ENCODE measurements at places on chromosomes 16 and 17.

GRCh38 chr16:11562941-11563340, 23.8 kb downstream of the LITAF start:
- DNase-seq = no peak

DNA sequence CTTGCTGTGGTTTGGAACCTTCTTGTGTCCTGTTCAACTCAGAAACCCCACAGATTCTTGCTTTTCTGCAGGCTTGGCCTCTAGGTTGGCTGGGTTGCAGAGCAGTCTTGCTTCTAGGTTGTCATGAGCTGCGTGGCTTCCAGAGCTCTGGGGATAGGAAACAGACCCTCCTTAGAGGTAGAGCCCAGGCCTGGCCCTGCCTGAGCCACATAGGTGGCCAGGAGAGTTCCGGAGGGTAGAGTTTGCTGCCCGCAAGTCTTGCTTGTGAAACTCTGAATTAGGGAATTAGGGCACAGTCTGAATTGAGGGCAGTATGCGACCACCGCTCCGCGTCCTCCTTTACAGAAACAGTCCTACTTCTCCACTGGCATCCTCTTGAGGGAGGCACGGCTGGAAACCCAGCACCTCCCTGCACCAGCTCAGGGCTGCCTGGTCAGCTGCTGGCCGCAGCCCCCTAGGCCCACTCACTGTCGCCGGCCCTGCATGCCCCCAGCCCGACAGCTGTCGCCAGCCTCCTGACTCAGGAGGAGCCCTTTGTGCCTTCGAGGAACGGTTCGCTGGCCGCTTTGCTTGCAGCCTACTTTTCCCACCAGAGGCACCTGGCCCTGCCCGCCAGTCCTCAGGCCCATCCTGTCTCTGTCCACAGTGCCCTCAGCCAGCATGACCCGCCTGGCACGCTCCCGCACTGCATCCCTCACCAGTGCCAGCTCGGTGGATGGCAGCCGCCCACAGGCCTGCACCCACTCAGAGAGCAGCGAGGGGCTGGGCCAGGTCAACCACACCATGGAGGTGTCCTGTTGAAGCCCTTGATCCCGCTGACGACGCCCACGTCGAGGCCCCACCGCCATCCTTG, 4.3 kb upstream of the SETD6 start:
- no peak for DNase-seq

DNA sequence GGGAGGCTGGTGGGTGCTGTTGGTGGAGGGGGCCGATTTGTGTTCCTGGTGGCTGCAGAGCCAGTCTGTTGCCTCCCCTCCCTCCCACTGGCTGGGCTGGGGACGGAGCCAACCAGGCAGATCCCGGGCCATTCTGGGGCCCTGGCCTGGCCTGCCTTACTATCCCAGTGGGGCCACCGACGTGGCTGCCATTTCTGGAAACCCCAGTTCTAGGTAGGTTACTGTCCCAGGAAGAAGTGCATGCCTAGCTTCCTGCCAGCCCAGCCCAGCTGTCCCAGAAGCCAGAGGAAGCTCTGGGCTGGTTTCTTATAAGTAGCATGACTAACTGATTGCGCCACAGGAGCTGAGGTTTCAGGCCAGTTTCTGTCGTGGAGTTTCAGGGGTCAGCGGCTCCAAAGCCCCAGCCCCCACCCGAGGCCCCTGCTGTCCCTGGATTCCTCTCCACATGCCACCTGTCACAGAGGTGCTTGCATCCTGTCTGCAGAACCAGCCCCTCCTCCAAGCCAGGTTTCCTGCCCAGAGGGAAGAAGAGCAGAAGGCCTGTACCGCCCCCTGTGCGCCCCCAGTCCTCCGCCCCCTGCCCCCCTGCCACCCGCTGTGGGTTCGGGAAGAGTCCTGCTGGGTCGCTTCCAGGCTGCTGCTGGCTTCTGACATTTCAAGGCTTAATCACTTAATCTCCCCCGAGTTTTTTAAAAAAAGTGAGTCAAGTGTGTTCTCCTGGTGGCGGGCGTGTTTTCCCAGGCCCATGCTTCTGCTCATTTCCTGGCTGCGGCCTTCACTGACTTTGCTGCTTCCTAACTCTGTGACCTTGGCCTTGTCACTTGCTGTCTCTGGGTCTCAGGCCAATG, 13.2 kb downstream of the IL4R start:
- peak; percentile 85 for DNase-seq

DNA sequence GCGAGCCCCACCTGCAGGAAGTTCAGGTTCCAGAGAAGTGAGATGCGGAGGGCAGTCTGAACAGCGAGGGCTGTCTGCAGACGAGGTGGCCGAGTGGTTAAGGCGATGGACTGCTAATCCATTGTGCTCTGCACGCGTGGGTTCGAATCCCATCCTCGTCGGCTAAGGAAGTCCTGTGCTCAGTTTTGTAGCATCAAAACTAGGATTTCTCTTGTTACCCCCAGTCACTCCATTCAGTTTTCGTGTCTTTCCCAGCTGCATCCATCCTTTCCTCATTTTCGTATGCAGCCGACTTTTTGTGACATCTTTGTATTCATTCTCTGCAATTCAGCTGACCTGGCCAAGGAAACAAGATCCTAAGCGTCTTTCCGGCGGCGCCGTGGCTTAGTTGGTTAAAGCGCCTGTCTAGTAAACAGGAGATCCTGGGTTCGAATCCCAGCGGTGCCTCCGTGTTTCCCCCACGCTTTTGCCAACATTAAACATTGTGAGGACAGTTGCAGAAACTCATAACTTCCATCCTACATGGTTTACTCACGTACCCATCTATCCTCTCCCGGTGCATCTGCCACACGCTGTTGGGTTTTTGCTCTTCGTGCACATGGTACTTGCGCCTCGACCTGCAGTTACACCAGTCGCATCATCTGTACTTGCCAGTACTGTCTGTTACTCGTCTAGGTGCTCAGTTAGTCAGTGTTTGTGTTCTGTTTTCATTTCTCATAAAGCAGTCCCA, 3.0 kb downstream of the BORCS6 start:
- DNase-seq = no peak

DNA sequence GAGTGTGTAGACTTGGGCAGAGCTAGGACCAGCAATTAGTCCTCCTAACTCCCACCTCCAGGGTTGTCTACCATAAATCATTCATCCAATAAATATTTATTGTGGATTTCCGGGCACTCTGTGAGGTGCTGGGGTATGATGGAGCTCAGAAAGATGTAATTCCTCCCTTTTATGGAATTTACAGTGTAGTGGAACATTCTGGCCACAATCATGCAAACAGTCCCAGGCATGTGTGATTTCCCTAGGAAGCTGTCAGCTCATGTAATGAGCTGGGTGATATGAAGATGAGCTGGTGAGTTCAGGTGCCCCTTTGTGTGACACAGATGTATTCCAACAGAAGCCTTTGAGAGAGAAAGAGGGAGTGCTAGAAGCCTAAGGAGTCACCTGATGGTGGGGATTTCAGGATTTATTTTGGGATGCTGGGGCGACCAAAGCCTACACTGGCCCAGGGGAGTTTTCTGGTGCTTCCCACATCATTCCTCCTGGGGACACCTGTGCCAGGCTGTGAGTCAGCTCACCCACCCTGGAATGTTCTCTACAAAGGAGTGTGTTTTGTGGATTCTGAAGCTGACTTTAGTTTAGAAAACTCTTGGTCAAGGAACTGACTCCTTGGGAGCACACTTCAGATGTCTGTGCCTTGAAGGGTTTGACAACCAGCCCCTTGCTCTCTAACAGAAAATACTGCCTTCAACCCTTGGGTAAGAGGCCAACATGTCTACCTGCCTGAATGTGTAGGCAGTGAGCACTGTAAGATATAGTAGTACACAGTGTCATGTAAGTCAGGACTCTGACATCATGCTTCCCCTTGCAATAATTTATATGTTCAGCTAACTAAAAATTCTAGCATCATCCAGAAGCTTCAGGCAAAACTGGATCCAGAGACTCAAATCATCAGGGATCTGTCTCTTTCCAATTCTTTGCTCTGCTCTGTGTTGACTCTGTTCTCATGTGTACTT, 42.9 kb downstream of the HS3ST4 start:
- DNase-seq = no peak

DNA sequence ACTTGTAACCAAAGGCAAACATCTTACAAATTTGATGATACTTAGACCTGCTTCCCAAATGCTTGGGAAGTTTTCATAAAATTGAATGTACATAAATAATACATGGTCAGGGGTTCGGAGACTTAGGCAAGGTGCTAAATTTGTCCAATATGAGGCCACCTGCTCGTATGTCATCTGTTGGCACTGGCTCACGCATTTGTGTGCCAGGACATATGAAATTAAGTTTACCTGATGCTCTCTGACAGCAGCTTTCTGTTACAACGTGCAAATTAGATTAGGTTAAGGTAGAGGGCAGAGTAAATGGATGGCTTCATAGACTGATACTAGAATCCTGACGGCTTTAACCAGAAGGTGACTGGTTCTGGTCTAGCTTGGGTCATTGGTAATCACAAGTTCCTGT, 970.3 kb upstream of the RBFOX1 start:
- no peak for DNase-seq

- DNase-seq = no peak
These were observed 43.2 kb downstream of the CUEDC1 start for GRCh38 chr17:57911834-57912673.

Measured in epithelial cell of proximal tubule (primary cell).